ENCODE measurements at places on chromosomes 1 and 21.

GRCh38 chr1:233945573-233945972 is 41.1 kb downstream of the SLC35F3 start:
- no peak for DNase-seq

GRCh38 chr1:167881069-167881468 is 32.9 kb downstream of the ADCY10 start:
- no peak for DNase-seq

DNA sequence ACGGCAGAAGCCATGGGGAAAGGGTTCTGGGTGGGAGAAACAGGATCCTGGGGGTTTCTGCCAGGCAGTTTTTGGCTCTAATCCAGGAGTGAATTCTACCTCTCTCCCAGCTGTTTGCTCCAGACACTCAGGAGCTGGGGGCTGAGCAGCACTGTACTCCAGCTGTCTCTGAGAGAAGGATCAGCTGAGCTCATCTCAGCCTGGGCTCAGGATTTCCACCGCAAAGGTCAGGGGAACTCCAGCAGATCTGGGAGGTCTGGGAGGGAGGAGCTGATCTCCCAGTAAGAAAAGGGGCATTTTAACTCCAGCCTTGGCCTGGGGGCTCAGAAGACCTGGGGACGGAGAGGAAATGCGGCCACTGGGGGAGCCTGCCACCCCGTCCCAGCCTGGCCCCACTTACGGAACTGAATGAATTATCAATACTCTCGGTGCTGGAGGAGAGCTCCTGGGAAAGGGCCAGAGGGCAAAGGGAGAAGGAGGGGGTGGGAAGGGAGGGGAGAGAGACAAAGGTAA is 17.3 kb downstream of the PI4KB start:
- no peak for DNase-seq

- DNase-seq = no peak
Observed at GRCh38 chr1:159951551-159951950, 2.5 kb downstream of the SLAMF9 start.

GRCh38 chr1:61287014-61287413 is 204.7 kb downstream of the NFIA start:
- DNase-seq = no peak

DNA sequence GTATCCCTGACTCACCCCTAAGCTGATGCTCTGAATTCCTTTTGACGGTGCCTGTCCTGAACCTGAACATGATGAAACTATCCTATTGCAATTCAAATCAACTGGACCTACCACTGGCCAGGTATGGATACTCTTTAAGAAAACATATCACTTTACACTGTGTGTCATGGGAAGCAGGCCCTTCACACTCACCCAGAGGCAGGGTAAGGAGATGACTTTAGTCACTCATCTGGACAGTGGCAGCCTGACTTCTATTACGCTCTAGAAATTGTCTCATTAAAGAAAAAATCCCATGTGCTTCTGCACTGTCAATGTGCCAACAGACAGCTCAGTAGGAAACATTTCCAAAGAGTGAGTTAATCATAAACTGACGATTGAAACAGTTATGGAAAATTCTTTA is 94.3 kb downstream of the VAV3 start:
- no peak for DNase-seq

GRCh38 chr1:43632135-43632670 is 17.7 kb upstream of the KDM4A start:
- DNase-seq = peak; percentile 94

- no peak for DNase-seq
Observed at GRCh38 chr1:3789421-3790300, 6.6 kb downstream of the LRRC47 start.

DNA sequence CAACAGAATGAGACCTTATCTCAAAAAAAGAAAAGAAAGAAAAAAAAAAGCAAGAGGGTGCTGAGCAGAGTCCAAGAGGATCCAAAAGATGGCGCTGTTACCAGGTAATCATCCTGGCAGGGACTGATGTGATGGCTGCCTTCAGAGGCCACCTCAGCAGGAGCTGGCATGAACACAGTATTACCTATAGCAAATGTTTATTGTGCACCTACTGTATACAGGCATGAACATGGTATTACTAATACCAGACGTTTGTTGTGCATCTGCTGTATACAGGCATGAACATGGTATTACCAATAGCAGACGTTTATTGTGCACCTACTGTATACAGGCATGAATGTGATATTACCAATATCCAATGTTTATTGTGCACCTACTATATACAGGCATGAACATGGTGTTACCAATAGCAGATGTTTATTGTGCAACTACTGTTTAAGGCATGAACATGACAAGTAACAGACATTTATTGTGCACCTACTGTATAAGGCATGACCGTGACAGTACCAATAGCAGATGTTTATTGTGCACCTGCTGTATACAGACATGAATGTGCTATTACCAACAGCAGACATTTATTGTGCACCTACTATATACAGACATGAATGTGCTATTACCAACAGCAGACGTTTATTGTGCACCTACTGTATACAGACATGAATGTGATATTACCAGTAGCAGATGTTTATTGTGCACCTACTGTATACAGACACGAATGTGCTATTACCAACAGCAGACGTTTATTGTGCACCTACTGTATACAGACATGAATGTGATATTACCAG is 115.1 kb upstream of the TMEM51 start:
- no peak for DNase-seq

DNA sequence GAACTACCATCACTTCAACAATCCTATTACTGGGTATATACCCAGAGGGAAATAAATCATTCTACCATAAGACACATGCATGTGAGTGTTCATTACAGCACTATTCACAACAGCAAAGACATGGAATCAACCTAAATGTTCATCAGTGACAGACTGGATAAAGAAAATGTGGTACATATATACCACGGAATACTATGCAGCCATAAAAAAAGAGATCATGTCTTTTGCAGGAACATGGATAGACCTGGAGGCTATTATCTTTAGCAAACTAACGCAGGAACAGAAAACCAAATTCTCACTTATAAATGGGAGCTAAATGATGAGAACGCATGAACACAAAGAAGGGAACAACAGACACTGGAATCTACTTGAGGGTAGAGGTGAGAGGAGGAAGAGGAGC is 39.0 kb downstream of the KIAA0319L start:
- DNase-seq = no peak

DNA sequence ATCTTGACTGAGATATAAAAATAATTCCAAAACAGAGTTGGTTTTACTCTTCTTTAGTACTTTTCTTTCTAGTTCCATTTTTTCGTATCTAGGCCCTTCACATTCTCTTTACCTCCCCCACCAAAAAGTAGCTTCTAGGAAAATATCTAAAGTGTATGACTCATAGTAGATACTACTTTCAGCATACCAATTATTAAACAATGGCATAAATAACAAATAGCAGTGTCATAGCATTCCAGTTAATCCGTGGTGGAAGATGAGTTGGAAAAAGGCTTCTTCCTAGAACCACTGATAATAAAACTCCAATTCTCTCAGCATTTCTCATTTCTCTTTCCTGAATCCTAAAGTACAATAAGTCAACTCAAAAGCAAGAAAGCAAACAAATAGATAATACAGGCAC is 859.0 kb upstream of the B3GALT2 start:
- DNase-seq = no peak

DNA sequence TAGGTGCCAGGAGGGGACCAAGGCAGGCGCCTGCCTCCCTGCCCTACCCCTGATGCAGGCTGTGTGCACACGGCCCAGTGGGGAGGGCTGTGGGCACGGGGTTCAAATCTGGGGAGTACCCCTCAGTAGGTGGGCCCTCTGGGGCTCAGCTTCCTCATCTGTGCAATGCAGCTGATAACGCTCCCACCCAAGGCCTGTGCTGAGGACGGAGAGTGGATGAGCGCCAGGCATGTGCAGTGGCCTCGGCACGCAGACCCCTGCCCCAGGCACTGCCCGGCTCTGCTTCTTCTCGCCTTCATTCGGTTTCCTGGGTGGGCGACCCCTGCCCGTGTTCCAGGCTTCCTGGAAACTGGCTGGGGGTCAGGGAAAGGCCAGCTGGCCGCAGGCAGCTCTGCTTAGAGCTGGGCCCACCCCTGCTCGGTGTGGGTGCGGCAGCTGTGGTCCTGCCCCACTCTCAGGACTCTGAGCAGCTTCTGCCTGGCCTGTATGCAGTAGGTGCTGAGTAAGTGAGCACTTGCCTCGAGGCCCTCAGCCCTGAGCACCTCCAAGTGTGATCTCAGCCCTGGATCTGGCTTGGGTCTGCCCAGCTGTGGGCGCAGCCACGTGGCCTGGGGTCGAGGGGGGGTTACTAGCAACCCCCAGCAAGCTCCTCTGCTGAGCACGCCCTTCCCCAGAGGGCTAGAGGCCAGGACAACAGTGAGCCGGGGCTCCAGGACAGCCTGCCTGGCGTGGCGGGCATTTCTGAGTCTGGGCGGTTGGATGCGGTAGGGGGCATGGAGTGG is 11.9 kb upstream of the TNFRSF14 start:
- DNase-seq = no peak

- no peak for DNase-seq
Observed at GRCh38 chr1:23394684-23395083, 25.0 kb upstream of the ZNF436 start.

- DNase-seq = no peak
Observed at GRCh38 chr1:192628396-192629057, 7.4 kb upstream of the RGS13 start.

GRCh38 chr1:200949626-200950025 is 54.9 kb downstream of the INAVA start:
- no peak for DNase-seq

GRCh38 chr1:3323021-3323795 is 131.3 kb upstream of the ARHGEF16 start:
- DNase-seq = peak; percentile 31

GRCh38 chr21:18164933-18165332 is 79.7 kb upstream of the CHODL start:
- no peak for DNase-seq

GRCh38 chr1:15680561-15681348 is 3.4 kb upstream of the PLEKHM2 start:
- no peak for DNase-seq

- DNase-seq = no peak
Observed at GRCh38 chr1:151156515-151156819, at the start of gene TNFAIP8L2. TSS of gene TNFAIP8L2 (plus strand) at chr1:151156649. CDS start at chr1:151158698, 2,049 bp downstream.

DNA sequence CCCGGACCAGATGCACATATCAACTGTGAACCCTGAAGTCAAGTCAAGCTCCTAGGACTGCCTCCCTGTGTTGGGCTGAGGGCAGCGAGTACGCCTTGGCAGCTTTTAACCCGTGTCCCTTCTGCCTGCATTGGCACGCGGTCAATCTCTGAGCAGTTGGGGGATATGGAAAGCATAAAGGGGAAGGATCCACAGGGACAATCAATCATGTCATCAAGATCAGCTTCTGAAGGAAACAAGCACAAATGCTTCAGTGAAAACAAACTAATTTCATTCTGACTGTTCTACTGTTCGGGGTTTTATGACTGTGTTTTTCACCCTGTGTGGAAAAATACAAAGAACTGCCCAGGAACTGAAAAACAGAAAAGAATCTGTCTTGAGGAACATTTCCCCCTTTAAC is 106.2 kb downstream of the RUNX1 start:
- DNase-seq = no peak

GRCh38 chr21:44282370-44282769 is 3.3 kb upstream of the AIRE start:
- no peak for DNase-seq

DNA sequence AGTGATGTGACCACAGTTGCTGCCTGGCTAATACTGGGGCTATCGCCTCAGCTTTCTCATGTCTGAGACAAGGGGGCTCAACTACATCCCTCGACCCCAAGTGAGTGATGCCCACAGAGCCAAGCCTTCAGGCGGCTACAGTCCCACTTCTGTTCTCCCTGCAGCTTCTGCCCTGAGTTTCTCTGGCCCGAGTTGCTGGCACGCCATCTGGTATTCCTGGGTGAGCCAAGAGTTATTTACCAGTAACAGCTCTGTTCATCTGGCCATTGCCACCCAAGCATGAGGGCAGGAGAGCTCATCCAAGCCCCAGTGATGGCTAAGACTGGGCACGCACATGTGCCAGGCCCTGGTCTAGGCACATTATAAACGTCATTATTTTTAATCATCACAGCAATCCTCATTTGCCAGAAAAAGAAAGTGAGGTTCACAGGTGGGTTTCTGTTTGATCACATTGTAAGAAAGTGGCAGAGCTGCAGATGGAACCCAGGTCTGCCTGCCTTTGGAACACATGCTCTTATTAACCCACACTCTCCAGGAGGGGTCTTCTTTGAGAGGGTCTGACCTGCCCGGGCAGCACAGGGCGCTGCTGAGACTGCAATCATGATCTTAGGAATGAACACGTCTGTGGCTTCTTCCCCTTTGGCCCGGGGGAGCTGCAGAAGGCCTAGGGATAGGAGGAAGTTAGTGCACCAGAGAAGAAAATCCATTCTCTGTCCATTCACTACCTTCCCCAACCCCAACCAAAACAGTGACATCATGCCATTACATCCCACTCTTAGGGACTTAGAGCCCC is 27.5 kb downstream of the KCND3 start:
- no peak for DNase-seq

- no peak for DNase-seq
Observed at GRCh38 chr1:35572296-35572695, 818 bp upstream of the TFAP2E start.

- no peak for DNase-seq
Observed at GRCh38 chr1:43349594-43350306, 9.0 kb upstream of the CDC20 start.

- no peak for DNase-seq
Observed at GRCh38 chr1:21165076-21165475, 11.6 kb downstream of the EIF4G3 start.

DNA sequence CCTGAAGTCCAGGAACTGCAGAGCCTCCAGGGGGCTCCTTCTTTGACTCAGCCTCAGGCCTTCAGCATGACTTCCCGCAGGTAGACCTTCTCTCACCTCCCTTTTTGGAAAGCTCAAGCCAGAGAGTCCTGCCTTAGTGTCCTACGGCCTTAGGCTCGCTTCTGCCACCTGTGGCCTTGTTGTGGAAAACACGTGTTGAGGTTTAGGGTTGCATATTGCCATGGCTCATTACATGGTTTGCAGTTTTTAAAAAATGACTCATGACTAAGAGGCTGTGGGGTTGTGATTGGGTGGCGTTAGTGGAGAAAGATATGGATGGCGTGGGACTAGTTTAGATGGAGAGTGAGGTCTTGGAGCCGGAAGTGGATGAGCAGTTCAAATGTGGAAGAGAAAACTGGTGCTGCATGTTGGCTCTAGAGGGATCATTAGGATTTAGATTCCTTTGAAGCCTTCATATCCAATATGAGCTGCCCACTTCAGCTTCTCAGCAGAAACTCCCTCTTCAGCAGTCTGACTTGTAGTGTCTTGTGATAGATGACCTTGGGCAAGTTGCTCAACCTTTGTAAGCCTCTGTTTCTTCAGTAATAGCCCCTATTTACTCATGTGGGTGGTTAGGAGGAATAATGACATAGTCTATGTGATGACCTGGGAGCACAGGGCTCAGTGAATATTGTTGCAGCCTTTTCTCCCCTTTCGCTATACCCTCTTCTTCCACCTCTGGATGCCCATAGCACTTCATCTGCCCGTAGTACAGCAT is 6.5 kb upstream of the FGGY start:
- DNase-seq = no peak

- no peak for DNase-seq
Observed at GRCh38 chr1:89905395-89906058, 84.7 kb downstream of the LRRC8D start.

DNA sequence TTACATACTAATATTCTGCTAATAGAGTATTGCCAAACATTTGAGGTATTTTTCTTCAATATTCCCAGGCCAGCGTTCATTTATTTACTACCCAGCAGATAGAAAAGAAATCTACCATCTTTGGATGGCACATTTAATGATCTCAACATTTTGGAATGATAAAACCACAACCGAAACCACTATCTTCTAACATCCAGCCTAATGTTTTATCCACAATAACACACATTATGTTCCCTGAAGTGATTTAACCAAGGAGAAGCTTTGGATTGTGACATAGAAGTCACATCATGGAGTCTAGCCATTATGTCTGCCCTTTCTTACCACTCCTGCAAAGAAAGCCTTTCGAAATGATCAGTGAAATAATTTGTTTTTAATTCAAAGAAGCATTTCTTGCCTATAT is 497.1 kb upstream of the PLXNA2 start:
- no peak for DNase-seq

Data from NCI-H748 treated with DMSO at 0.1 percent for 48 hours (cell line).